ENCODE measurements at places on chromosomes 3 and 15.

DNA sequence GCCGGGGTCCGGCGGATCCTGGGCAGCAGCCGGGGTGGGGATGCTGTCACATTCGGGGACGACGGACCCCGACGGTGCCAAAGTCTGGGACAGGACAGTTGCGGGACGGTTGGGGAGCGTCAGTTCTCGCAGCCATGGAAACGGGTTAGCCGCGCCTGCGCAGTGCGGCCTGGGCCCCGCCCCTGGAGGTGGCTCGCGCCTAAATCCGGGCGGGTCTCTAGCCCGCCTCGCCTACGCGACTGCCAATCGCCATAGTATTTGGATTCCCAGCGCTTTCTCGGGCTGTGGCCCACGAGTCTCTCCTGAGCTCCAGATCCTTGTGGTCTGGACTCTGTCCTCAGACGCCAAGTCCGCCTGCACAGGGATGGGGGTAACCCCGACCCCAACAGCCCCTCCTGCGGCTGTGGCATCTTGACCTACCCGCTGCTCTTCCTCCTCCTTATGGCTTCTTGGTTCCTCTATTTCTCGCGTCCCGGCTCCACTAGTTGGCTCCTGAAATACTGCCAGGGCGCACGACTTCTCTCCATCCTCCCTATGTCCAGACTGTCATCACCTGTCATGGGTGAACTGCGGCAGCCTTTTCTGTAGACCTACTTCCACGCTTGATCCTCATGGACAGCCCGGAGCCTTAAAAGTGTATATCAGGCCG lies at the start of gene ZMYND10:
TSS of gene ZMYND10 (minus strand) at position 147 of the 649 bp plus-strand sequence. CDS start 153 bp downstream, outside the sequence.
- DNase-seq = no peak

GRCh38 chr15:55574096-55574495 lies 14.0 kb downstream of the PYGO1 start:
- no peak for DNase-seq

DNA sequence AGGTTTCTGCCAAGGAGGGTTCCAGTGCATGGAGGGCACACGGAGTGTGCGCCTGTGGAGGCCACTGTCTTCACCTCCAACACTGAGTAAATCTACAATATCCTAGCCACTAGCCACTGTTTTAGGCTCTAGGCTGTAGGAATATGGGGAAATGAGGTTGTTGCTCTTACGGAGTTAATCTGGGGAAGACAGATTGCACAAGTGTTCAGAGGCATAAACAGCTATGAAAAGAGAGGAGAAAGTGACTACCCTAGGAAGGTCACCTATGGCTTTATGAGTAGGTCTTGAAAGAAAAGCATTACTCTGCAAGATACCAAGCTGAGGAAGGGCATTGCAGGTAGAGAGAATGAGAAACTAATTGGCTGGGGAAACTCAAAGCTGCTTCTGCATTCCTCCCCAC lies 85.7 kb downstream of the CYP19A1 start:
- DNase-seq = no peak

DNA sequence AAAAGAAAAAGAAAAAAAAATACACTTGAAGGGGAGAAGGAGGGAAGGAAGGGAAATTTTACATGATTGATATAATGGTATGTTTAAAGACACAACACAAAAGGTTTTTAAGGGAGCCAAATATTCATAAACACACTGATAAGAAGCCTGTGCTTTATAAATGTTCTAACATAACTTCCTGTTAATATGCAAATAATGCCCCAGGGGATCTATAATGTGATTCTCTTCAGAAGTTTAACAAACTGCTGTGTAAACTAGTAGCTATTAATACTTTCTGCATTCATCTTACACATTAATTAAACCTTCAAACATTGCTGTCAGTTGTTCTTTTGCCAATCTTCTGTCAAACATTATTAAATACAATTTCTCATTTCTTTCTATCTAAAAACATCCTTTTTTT lies 231.6 kb downstream of the TJP1 start:
- no peak for DNase-seq

DNA sequence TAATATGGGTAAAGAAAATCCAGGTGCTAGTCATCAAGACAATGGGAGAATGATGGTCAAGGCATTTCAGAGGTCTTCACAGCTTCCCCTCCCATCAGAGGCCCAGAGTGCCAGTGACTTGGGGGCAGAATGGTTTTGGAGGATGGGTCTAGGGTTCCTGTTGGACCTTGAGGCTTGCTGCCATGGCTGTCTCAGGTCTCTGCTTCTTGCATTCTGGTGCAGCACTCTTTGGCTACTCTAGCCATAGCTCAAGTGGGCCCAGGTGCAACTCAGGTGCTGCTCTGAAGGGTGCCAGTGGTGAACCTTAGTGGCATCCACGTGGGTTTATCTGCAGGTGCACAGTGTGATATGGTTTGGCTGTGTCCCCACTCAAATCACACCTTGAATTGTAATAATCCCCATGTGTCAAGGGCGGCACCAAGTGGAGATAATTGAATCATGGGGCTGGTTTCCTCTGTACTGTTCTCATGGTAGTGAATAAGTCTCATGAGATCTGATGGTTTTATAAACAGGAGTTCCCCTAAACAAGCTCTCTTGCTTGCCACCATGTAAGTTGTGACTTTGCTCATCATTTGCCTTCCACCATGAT lies 48.5 kb upstream of the PEX5L start:
- DNase-seq = no peak

- no peak for DNase-seq
Observed at GRCh38 chr3:156519758-156520162, 35.2 kb downstream of the SSR3 start.

GRCh38 chr3:185152410-185153170 lies at the start of gene C3orf70:
TSS of gene C3orf70 (minus strand) at chr3:185153060. CDS start at chr3:185152823, 237 bp downstream.
- no peak for DNase-seq

DNA sequence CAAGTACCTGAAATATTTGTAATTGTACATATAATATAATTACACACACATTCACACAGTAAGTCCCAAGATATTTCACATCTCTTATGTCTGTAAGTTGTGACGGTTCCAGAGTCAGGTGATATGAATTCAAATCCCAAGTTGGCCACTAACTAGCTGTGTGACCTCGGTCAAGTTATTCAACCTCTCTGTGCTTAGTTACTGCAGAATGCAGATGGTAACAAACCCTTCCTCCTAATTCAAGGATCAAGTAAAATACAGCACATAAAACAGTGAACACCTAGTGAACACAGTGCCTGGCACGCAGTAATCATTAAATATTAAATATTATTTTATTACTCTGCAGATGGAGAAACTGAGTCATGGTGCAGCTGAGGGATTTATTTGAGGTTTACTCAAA lies 6.9 kb downstream of the PRICKLE2 start:
- no peak for DNase-seq

DNA sequence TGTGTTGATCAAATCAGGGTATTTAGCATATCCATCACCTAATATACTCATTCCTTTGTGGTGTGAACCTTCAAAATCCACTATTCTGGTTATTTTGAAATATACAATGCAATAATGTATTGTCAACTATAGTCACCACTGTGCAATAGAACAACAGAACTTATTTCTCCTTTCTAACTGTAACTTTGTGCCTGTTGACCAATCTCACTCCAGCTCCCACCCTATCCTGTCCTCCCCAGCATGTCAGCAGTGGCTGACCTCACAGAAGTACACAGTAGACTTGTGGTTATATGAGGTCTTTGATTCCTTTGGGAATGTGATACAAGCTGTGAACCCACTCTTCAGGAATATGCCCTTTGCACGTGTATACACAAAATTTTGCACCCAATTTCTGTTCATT lies 64.2 kb downstream of the ECT2 start:
- no peak for DNase-seq

GRCh38 chr15:101625184-101625583 lies 27.0 kb downstream of the TM2D3 start:
- no peak for DNase-seq

GRCh38 chr15:31970007-31970406 lies 60.3 kb upstream of the CHRNA7 start:
- no peak for DNase-seq

Measured in keratinocyte (primary cell).